ENCODE measurements at places on chromosomes 11 and 22.

DNA sequence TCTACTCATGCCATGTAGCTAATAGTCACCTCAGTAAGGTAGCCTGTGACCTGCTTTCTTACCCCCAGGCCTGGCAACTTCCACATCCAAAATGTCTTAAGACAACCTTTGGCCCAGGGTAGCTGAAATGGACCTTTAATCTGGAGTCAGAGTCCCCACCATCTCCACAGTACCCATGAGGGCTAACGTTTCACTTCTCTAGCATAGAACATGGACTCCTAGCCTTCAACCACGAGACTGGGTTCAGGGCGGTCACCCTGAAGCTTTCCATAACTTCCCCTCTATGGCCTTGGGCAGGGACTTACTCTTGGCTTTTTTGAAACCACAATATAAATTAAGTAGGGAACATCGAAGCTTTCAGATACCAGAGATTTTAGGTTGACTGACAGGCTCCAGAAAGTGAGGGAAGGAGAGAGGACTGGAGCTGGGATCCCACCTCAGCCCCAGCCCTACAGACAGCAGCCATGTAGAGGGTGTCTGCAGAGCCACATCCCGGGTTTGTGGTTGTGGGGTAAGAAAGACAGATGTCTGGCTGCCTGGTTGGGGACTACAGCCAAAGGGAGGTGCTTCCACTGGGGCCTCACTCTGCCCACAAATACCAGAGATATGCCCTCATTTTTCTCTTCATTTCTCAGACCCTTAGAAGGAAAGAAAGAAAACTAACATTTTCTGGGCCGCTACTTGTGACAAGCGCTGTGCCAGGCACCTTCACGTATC, 2.6 kb downstream of the TBC1D10A start:
- no peak for DNase-seq

DNA sequence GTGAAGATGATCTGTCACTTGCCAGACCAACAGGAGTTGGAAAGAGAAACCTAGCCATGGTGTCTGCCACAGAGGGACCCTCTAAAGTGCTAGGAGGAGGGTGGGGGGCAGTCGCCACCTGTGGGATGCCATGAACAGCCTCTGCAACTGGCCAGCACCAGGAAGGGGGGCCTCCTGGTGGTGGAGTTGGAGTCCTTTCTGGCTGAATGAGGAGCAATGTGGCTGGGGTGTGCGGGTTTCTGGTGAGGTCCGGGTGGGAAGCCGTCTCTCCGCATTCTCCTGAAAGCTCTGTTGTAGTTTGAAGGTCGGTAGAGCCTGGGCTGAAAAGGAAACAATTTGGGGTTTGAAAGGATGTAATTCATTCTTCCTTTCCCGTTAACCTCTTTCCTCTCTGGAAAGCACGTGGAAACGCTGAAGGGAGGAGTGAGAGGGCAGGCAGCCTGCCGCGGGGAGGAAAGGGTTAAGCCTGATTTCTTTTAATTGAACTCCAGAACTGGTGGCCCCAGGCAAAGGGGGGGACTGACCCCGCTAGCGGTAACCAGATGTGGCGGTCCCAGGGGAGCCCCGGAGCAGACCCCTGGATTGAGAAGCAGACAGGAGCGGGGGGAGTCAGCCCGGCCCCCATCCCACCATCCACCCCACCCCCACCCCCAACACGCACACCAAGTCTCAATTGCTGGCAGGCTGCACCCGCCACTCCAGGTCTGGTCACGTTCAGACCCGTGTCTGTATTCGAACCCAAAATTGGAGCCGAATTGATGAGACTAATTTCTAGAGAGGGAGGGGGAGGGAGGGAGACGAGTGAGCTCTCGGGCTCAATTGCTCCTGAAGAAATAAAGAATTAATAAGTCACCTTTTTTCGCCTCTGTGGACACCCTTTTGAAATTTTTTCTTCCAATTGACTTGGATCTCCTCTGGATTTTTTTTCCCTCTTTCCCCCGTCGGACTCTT, 1.8 kb upstream of the FLI1 start:
- DNase-seq: no peak

- DNase-seq: no peak
These were observed 3.3 kb downstream of the SLC22A12 start for GRCh38 chr11:64594159-64594939.

DNA sequence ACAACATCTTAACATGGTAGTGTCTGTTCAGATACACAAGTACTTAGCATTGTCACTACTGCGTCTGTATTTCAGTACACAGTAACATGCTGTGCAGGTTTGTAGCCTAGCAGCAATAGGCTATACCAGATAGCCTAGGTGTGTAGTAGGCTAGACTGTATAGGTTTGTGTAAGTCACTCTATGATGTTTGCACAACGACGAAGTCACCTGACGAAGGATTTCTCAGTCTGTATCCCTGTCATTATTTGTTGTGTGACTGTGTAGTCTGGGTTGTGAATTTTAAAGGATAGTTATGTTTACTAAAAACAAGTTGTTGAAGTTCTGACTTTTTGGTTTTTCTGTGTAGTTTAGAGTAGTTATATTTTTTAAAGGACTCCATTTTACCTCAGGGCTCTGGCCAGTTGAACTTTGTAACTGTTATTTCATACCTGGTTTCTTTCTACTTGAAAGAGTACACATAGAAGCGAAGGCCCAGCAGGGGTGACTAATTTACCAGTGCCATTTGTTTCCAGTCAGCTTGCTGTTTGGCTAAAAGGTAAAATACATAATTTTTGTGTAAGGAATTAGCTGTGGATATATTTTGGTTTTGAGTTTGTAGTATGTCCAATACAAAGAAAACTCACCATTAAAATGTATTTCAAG, 72.3 kb downstream of the PPP6R3 start:
- peak; percentile 16 for DNase-seq

GRCh38 chr11:25939691-25940090, 392.2 kb upstream of the ANO3 start:
- no peak for DNase-seq

DNA sequence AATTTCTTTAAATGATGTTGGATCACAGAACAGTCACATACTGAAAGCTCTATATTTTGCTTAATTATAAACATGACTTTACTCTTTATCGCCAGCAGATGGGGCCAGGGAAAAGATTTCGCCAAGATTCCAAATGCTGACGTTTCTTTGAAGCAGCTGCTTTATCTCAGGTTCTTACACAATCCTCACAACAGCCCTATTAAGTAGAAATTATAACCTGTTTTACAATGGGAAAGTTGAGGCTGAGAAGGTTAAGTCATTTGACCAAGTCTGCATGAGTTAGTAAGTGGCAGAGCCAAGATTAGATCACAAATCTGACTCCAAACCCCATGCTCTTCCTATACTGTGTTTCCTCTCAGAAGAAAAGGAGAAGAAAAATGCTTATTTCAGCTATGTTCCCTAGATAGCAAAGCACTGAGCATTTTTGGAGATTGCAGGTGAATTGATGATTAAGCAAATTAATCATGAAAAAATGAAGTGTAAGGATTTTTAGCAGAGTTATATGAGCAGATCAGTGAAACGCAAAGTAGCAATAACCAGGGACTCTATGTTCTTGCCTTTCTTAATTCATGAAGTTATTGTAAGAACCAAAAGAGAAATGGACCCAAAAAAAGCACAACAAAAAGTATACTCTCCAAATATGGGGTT, 79.0 kb downstream of the AASDHPPT start:
- peak; percentile 42 for DNase-seq

- DNase-seq: no peak
These were observed 2.5 kb downstream of the CRKL start for GRCh38 chr22:20919718-20920117.

DNA sequence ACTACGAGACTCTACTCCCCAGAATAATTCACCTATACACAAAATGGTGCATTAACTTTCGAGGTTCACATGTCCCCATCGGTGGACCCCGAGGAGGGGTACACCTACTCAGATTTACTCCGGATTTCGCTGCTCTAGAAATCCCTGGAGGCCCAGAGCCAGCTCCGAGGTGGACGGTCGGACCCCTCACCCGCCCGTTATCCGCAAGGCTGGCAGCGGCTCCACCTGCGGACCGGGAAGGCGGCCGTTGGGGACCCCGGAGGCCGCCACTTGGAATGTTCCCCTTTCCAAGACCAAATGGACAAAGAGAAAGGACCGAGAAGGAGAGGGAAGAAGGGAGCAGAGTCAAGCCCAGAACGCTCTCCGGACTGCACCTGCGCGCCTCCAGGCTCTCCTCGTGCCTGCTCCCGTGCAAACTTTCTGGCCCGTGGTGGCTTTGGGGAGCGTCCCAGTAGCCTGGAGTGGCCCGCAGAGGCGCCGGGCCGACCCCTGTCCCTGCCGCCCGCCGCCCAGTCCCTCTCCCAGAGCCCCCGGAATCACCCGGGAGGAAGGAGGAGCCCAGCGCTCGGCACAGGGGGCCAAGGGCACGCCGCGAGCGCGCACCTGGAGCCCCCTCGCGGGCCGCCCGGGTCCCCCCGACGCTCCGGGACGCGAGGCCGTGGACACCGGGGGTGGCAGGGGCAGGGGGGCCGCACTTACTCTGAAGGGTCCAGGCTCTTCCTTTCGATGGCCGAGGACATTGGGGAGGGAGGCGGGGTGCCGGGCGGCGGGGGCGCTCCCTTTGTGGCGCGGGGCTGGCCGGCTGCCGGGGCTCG, 23.0 kb downstream of the LMO2 start:
- DNase-seq: peak; percentile 24

GRCh38 chr11:134045799-134046635, 22.9 kb upstream of the JAM3 start:
- peak; percentile 74 for DNase-seq

DNA sequence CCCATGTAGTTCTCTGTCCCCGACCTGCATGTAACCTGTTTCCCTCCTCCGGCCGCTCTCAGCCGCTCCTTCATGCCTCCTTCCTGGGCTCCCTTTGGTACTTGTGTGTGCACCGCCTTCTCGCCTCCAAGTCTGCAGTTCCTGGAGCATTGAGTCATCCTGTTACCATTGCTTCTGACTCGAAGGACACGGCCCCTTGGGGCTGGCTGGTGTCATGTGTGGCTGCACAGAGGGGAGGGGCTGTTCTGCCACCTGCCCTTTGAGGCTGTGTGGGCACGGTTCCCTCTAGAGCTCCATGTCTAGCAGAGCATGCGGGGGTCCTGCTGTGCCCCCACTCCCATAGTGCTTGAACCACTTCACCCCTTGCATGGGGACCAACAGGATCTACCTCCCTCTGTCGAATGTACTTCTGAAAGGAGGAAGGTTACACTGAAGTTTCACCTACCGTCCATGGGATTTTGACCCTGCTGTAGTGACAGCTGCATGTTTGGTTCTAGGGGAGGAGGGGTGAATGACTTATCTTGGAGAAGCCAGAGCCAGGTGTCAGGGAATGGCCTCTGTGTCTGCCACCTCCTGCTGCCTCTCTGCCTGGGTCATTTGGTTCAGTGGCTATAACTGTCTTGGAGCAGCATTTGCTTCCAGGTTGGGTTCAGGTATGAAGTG, 39.6 kb downstream of the BCR start:
- no peak for DNase-seq

DNA sequence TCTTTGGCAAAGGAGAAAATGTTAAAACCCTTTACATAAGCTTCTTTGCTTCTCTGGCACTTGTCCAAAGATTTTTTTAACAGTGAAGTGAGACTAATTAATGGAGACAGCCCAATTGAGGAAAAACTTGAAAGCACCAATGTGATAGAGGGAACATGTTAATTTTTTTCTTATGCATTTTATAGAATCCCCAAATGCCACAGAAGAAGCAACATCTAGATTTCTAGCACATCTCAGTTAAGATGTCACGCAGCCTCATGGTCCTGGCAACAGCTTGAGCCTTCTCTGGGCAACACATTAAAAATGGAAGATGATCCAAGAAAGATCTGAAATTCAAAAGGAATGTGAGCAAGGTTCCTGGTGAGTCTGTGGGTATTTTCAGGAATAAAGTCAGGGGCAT, 48.5 kb downstream of the PACSIN2 start:
- DNase-seq: no peak

DNA sequence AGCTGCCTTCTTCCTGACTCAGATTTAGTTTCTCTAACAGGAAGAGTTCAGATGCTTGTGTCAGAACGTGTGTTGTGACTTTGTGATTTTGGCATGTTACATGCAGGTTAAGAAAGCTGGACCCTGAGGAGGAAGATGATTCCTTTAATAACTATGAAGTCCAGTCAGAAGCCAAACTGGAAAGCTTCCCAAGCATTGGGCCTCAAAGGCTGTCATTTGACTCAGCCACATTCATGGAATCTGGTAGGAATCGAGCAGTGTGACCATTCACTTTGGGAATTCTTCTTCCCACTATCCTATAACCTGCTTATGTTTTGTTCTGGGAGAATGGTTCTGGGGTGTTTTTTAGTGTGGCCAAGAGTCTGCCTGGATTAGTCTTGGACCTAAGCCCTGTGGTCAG, 48.0 kb downstream of the CABIN1 start:
- DNase-seq: no peak

DNA sequence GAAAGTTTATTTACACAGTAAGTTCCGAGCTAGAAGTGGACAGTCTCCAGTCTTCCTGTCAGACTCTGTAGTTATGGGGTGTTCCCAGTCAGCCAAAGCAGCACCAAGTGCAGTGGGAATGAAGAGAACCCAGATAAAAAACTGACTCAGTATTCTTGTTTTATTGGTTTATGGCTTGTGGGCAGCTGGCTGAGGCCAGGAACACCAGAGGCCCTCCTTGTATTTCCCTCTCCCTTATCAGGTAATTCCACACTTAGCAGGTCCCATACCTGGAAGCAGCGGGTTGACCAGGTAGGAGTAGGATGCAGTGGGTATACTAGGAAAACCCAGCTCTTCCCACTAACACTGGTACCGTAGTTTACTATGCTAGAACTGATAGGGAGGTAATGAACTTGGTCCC, 3.5 kb upstream of the BACE1-AS start:
- DNase-seq: no peak

- no peak for DNase-seq
These were observed 6.7 kb upstream of the TSKU start for GRCh38 chr11:76776472-76776871.

- DNase-seq: no peak
These were observed 6.2 kb downstream of the AMOTL1 start for GRCh38 chr11:94774345-94774744.

Data from NCI-H2081 (cell line).